ENCODE measurements at places on chromosomes 5 and 9.

DNA sequence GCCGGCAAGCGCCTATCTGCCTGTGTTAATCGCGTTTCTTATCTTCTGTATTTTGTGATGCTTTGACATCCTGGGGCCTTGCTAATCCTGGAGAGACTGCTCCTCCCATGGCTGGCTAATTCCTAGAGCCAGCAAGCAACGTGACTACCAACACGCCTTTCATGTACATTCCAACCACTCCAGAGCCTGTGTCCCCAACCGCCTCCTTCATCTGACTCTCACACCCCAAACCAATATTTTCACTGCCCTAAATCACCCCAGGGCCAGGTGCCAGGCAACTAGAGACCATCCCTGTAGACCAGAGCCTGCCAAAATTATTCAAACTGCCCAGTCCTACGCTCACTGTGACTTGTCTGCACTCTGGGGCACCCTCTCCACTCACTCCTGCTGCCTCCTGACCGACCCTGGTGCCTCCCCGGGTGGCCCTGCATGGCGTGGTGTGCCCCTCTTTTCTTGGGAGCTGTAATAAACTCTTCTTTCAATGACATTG, 50.5 kb upstream of the COL5A1 start:
- no peak for DNase-seq

- no peak for DNase-seq
Measured at GRCh38 chr5:177445917-177446199, 756 bp upstream of the PRR7 start.

DNA sequence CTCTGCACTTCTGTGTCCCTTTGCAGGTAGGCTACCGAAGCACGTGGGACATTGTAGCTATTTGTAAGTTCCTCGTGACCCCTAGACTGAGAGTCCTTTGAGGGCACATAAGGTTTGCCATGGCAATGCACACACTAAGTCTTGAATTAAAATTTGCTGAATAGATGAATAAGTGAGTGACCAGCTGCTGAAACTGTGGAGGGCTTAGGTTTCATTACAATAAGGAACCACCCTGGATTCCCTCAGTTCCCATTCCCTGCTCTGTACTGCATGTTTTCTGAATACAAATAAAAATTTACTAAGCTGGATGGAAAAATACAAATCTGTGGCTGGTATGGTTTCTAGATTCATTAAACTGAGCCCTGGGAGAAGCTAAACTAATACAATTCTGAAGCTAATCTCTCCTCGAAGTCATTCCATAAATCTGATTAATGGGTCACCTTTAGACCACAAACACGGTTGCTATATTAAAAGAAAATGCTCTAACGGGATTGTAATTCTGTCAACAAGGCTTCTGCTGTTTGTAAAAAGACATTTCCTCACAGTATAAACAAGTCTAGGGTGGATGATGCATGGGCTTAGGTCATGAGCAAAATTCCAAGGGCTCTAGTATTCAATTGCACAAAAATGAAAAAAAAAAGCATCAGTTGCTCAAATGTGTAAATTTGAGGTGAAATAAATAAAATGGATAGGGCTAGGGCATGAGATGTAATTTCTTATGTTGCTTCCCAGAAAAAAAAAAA, 172.3 kb downstream of the ATP10B start:
- no peak for DNase-seq

GRCh38 chr9:18662320-18662719, 188.4 kb downstream of the ADAMTSL1 start:
- no peak for DNase-seq

- DNase-seq, result no peak
Measured at GRCh38 chr5:142254431-142254830, 70.4 kb downstream of the SPRY4 start.

GRCh38 chr9:88524911-88525310, 10.1 kb upstream of the NXNL2 start:
- DNase-seq, result no peak

GRCh38 chr9:81535542-81536241, 153.7 kb downstream of the TLE1 start:
- no peak for DNase-seq

DNA sequence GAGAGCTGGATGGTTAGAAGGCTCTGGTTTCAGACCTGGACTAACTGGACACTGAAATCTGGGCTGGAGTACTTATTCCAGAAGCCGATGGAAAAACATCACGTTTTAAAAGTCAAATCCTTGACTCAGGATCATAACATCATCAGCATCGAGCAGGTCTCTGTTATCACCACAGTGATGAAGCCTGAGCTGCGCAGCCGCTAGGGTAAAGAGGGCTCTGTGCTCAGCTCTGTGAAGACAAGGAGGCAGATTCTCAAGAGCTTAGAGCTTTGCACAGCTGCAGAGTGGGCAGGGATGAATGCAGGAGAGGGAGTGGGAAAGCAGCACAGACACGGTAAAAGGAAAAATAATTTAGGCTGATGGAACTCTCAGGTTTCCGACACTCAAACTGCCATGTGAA, 208.8 kb upstream of the TAS2R1 start:
- no peak for DNase-seq

- DNase-seq, result no peak
Measured at GRCh38 chr9:129113645-129114304, 2.6 kb downstream of the PTPA start.

GRCh38 chr5:103446813-103447212, 115.8 kb downstream of the NUDT12 start:
- no peak for DNase-seq

DNA sequence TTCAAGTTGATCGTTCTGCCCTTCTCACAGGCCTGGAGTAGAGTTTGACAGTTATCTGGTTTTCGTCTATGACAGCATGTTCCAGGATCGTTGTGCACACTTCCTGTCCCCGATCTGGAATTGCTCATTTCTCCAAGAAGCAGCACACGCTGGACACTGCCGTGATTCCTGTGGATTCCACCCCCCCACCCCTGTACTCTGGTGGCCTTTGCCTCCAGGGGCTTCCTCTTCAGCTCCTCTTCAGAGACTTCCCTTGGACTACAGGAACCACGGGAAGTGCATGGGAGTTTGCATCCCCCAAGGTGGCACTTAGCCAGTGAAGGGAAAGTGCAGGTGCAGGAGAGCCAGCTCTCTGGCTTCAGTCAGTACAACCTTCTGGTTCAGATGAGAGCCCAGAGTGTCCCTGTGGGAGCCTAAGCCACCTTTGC, 160.7 kb downstream of the CACNA1B start:
- peak; percentile 24 for DNase-seq

DNA sequence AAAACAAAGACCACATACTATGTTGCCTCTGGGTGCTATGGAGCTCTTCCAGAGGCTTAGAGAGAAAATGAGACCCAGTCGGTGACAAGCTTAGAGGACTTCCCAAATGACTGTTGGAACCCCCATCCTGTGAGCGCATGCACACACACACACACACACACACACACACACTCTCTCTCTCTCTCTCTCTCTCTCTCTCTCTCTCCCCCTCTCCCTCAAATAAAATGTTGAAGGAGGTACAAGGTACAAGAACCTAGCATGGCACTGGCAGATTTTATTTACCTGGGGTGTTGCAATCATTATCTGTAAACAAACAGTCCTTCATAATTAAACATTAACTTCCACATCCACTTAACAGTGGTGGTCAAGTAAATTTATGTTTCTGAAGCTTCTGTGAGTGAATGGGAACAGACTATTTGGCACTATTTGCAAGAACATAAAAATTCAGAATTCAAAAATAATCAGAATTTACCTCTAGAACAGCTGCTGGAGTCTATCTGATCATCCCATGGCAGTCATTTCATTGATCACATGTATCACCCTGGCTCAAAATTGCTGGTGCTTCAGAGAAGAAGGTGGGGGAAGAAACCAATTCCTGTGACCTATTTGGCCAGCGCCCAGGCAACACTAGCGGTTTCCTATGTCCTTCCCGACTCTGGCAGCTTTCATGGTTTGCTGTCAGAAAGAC, 24.9 kb downstream of the TRPM3 start:
- no peak for DNase-seq

DNA sequence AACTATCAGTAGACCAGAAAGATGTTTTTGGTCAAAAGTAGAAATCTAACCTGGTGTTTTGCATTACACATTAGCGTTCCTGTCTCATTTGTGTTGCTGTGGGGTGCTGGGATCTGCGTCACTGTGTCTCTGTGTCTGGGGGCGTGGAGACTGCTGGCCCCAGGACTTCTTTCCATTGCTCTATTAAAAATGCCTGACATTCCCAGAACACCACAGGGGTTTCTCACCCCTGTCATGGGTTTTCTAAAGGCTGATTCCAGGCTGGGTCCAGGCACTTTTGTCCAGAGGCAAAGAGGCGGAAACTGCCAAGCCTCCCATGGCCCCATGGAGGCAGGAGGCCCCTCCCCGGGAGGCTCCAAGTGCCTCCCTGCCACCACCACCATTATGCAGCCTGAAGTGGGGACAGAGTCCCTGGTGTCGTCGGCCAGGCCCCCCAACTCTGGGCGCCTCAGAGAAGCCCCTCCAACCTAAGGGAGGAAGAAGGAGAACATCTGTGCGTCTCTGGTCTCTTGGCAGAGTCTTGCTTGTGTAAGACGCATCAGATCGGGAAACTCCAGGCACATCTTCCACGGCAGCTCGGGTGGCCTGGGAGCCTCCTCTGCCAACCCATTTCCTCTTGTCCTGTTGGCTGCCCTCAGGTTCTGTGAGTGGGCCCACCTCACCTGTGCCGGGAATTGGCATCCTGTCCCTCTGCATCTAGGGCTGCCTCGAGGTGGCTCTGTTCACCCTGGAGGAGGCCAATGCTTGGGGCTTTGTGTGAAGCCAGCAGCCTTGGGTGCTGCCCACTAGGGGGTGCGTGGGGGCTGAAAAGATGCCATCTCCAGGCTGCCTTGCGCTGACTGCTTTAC, 13.8 kb upstream of the PLEKHG4B start:
- DNase-seq, result peak; percentile 75

DNA sequence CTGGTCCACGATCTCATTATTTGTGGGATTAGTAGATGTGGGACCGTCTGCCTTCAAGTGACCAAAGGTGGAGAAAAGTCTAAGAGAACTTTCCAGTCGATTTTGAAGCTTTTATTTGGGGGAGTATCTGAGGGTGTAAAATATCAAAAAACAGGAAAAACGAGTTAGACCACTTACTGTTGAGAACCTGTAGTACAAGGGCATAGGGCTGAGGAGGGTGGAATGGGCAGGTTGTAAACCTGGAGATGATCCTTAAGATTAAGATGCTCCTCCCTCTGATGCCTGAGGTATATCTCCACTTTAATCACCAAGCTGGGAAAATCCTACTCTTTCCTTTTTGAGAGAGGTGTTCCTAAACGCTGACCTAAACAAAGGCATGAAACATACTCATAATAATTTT, 32.0 kb upstream of the GTF2H2C start:
- no peak for DNase-seq

GRCh38 chr5:83844449-83845068, 123.9 kb upstream of the HAPLN1 start:
- no peak for DNase-seq

- no peak for DNase-seq
Measured at GRCh38 chr5:168843277-168844015, 264.3 kb upstream of the PANK3 start.

- DNase-seq, result no peak
Measured at GRCh38 chr5:32522429-32523143, 62.8 kb upstream of the SUB1 start.

- DNase-seq, result no peak
Measured at GRCh38 chr5:136182618-136183017, 10.3 kb downstream of the SMIM32 start.

DNA sequence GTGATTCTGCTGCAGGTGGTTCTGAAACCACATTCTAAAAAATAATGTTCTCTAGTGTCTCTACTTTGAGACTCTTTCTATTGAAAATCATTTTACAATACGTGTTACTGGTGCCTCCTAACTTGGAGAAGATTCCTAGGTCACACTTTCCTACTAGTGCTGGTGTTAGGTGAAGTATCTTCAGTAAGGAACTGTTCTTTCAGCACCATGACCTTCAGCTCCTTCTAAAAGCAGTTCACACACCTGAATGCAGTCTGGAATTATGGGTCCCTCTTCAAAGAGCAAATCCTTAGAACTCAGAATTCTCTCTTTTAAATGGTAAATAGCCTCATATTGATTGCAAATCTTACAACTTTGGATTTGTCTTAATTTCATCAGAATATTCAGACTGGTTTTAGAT, 10.6 kb upstream of the DPYSL3 start:
- DNase-seq, result peak; percentile 40

DNA sequence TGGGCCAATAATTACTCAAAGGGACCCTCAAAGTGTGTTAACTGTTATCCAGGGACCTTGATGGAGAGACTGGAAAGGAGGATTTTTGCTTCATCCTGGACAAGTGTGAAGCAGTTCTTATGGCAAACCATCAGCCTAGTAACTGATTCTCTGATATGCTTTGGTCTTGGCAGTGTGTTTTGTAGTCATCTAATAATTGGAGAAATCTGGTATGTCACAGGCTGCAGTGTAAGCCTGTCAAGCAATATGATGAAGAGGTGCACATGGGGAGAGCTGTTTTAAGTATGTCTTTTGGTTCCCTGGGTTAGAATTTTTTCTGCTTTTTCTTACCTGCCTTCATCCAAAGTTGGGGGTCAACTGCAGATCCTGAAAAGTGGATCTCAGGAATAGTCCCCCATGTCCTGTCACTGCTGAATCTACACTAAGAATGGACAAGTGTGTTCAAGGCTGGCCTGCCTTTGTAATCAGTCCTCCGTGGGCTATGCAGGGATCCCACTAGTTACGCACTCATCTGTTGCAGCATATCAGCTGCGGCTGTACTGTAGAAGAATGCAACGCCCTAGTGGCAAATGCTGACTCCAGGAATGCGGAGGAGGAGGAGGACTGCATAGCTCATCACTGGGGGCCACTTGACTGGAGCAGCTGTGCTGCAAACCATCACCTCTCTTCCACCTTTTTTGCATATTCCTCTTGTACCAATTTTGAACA, 1.9 kb downstream of the SPTAN1 start:
- DNase-seq, result peak; percentile 84

DNA sequence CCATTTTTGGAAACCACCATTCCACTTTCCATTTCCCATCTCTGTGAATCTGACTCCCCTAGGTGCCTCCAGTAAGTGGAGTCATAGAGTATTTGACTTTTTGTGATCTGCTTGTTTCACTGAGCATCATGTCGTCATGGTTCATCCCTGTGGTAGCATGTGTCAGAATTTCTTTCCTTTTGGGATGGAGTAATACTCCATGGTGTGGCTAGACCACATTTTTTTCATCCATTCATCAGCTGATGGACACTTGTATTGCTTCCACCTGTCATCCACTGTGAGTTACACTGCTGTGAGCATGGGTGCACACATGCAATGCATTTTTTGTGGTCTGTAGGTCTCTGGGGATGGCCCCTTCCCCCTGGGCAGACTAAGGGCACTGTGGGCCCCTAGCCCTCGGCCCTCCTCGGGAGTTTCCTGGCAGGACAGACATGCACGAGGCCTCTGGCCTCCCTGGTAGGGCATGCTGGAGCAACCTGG, 115.9 kb downstream of the GADD45G start:
- no peak for DNase-seq

DNA sequence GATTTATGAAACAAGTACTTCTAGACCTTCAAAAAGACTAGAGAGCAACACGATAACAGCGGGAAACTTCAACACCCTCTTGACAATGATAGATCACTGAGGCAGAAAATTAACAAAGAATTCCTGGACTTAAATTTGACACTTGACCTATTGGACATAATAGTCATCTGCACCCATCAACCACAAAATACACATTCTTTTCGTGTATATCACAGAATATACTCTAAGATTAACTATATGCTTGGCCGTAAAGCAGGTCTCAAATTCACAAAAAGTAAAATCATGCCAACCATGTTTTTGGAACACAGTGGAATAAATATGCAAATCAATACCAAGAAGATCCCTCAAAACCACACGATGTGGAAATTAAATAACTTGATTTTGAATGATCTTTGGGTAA, 559.4 kb downstream of the DNAH5 start:
- no peak for DNase-seq

All from endodermal cell (in vitro differentiated cells).